ENCODE measurements at places on chromosomes 1 and 21. TPM values are rescaled to one million over a fixed set of nuclear protein-coding genes. Genes with fewer than 3 reads are reported as not detected.

The MRPL20 gene
- 136 TPM for total RNA-seq

The PDZK1IP1 gene
- not detected for total RNA-seq

The LAX1 gene
- not detected for total RNA-seq

The CELA3B gene
- not detected for total RNA-seq

The LCE6A gene
- total RNA-seq: not detected

The FCGR3B gene
- not detected for total RNA-seq

The KISS1 gene
- total RNA-seq: not detected

The CD52 gene
- total RNA-seq: not detected

Measured in NCI-H460 (cell line).